Stimulated activated naive B cell treated with anti-CD40 and anti-IgM and Interleukin-4, amounts not matched to agents 10 μg/mL and 1 μg/mL and 100 μg/mL, for 72 hours (primary cell): ENCODE measurements at places on chromosomes 12 and 14.

DNA sequence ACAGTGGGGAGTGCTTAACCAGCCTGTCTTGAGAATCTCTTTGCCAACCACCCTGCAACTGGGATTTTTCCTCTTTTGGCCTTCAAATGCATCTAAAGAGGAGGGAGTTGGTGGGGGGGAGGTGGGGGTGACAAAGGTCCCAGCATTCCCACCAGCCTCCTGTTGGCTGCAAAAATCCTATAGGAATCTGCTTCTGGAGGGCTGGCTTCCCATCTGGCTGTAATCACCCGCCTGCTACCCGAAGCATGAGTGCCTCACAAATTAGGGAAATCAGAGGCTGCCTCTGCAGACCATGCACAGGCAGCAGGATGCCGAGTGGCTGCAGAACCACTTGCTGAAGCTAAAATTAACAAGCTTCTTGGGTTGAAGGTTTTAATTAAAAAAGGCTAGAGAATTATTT, 73.9 kb upstream of the WSCD2 start:
- DNase-seq = no peak

GRCh38 chr12:52920937-52921336, 16.1 kb upstream of the KRT8 start:
- DNase-seq = no peak

GRCh38 chr14:61561657-61562276, 133.5 kb upstream of the HIF1A start:
- no peak for DNase-seq

GRCh38 chr12:125208942-125209341, 143.7 kb downstream of the AACS start:
- DNase-seq = no peak

GRCh38 chr14:79044894-79045624, 874.9 kb downstream of the NRXN3 start:
- no peak for DNase-seq

GRCh38 chr12:20588042-20588441, 107.1 kb upstream of the SLCO1C1 start:
- no peak for DNase-seq

DNA sequence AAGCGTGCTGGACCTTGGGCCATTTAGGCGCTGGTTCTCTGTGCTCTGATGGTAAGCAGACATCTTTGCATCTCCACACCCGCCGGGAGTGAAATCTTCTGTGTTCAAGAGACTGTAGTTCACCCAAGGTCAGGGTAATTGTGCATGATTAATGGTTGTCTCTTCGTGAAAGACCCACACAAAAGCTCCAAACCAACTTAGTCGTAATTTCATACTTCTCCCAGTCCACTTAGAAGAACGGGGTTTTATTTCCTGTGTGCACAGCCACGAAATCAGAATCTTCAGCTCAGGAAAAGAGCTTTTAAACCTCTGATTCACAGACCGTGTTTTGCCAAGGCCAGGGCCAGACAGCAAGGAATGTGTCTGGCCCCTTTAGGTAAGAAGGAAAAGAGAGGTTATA, 640.9 kb downstream of the MED13L start:
- no peak for DNase-seq

DNA sequence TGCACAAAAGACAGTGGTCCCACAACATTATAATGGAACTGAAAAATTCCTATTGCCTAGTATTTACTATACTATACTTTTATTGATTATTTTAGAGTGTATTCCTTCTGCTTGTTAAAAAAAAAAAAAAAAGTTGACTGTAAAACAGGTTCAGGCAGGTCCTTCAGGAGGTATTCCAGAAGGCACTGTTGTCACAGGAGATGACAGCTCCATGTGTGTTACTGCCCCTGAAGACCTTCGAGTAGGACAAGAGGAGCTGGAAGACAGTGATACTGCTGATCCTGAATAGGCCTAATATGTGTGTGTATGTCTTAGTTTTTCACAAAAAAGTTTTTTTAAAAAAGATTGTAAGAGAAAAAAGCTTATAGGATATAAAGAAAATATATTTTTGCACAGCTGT, 12.3 kb downstream of the UBE2N start:
- no peak for DNase-seq

DNA sequence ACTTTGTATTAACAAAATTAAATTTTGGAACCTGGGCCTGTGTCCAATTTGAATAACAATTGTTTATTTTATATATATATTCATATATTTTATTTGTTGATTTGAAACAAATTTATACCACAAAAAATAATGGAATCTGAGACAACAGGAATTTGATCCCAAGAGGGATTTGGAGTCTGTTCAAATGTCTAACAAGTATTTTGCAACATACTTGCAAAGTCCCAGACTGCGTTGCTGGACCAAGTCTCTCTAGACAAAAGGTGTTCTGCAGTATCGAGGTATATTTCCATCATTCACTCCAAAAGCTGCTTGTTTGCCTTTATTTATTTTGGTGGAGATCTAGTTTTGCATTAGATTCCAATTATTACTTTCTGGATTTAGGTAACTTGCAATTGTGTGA, 68.7 kb upstream of the PTPRR start:
- DNase-seq = no peak

GRCh38 chr12:100442403-100442802, 31.3 kb upstream of the NR1H4 start:
- DNase-seq = no peak

DNA sequence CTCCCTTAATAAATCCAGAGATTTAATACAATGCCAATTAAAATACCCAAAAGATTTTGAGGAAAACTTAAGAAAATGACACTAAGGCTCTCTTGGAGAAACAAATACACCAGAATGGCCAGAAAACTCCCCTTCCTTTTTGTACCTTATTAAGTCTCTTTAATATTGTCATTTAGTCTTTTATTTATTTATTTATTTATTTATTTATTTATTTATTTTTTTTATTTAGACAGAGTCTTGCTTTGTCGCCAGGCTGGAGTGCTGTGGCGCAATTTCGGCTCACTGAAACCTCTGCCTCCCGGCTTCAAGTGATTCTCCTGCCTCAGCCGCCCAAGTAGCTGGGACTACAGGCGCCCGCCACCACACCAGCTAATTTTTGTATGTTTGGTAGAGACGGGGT, 210.6 kb downstream of the DACT1 start:
- DNase-seq = no peak

DNA sequence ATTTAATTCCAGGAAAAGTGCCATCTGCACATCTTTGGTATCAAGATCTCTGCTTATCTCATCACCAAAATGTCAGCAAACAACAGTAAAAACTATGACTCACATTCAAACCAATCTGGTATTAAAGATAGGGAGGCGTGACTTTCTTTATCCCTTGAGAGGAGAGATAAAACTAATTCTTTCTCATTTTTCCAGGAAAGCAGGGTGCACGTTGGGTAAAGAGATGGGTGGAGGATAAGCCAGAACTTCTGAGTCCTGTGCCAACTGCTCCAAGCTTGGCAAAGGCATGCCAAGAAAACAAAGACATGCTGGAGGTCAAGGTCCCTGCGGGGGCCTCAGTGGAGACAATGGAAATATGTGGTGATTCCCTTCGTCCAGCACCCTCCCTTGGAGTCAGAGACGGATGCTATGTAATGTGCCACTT, 225.8 kb upstream of the PLXNC1 start:
- DNase-seq = no peak

DNA sequence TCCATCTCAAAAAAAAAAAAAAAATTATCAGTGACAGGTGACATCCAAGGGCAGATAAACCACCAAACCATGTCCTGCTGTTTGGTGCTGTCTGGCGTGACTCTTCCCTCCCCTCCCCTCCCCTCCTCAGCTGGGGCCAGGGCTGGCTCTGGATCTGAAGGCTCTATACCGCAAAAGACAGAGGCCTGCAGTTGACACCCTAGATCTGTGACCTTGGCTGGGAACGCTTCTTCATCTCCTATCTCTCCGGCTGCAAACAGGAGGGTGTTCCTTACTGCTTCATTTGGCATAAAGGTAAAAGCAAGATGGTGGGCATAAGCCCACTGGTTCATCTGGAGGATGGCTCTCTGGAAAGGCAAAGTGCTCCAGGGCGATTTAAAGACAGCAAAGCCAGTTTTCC, 126.8 kb upstream of the PRMT8 start:
- DNase-seq = no peak

DNA sequence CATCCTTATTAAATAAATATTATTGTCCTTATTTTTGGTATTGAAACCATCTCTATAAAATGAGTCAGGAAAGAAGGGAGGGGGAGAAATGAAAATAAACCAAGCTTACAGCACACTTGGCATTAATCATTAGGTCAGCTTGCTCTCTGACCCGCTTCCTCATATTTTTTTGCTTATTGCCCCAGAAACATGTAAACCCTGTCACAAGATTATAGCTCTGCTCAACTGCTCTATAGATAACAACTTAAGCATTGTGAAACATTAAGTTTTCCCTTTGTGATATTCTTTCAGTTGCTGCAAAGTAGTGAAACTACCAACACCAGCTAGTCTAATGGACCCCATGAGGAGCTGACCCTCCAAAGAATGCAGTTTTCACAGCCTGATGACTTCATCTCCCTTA, 819.5 kb downstream of the SLC16A7 start:
- DNase-seq = no peak

- DNase-seq = peak; percentile 27
Measured at GRCh38 chr12:1797011-1797901, 23.1 kb upstream of the LRTM2 start.

- DNase-seq = no peak
Measured at GRCh38 chr14:22497671-22498093, 91.3 kb downstream of the DAD1 start.

GRCh38 chr14:101496776-101497683, 64.3 kb upstream of the DIO3 start:
- DNase-seq = no peak

- DNase-seq = no peak
Measured at GRCh38 chr14:72800848-72801370, 93.0 kb downstream of the DPF3 start.

GRCh38 chr12:56321027-56321426, 5.2 kb upstream of the CNPY2 start:
- no peak for DNase-seq

DNA sequence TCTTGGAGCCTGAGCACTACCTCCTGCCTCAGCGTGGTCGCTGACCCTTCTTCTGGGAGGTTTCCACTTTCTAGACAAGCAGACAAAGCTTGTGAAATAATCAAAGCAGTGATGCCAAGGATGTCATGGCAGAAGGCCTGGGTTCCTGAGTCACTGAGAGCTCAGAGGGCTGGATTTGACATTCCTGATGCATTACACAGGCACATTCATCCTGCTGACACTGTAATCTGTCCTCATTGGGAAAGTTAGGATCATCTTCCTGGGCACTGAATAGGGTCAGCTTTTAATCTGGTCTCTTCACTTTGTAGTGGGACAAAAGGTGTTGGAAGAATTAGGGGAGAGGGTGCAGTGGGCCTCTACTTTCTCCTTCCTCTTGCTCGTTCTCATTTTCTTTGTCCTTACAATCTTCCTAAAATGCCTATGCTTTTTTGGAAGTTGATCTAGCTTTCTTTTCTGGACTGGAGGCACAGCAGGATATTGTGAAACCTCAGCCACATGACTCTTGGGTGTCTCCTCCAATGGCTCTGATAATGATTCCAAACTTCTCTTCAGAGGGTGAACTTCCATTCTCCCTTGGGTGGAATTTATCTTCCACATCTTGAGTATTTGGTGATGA, 29.6 kb downstream of the EEA1 start:
- DNase-seq = no peak

- no peak for DNase-seq
Measured at GRCh38 chr12:3453206-3453989, 37.6 kb upstream of the PRMT8 start.

DNA sequence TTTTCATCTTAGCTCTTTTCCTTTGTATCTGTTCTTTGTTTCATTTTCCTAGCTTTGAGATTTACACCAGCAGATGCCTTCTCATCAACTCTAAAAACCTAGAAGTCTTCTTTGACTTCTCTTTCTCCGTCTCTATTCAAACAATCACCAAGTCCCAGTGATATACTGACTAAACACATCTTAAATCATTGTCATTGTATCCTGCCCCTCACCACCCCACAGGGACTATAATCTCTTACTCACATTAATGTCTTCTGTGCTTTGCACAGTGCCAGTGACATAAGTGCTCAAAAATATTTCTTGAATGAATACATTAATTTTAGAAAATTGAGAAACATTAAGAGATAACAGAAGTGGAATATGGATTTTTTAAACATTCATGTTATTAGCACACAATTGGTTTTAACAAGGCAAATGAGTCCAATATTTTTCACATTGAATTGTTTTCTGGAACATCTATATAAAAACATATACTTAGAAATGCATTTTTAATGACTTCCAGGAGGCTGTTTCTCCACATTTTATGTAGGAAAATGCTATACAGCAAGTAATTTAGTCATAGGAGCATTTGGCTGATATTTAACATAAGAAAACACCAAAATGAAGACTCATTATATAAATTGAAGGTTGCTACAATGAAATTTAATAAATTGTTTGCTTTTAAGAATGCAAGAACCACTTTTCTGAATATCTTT, 472.8 kb upstream of the PRICKLE1 start:
- DNase-seq = no peak

DNA sequence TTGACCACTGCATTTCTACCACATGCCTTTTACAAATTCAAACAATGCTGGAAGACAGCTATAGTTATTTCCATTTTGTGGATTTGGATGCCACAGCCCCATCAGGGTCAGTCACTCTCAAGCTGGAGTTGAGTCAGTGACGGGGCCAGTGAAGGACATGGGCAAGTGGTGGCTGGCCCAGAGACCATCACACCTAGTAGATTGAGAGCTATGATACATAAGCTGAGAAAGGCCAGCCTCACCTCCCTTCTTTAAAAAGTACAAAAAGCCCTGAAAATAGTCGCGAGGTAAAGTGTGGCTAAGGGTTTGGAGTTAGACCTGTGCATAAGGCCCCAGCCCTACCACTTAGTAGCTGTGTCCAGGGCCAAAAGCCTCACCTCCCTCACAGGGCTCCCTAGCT, 4.1 kb downstream of the KCTD10 start:
- no peak for DNase-seq

GRCh38 chr12:92147491-92147890, 1.8 kb upstream of the BTG1 start:
- no peak for DNase-seq

- DNase-seq = no peak
Measured at GRCh38 chr12:74641694-74642093, 104.1 kb downstream of the ATXN7L3B start.

- peak; percentile 12 for DNase-seq
Measured at GRCh38 chr14:50560931-50561285, 963 bp downstream of the ATL1 start.

DNA sequence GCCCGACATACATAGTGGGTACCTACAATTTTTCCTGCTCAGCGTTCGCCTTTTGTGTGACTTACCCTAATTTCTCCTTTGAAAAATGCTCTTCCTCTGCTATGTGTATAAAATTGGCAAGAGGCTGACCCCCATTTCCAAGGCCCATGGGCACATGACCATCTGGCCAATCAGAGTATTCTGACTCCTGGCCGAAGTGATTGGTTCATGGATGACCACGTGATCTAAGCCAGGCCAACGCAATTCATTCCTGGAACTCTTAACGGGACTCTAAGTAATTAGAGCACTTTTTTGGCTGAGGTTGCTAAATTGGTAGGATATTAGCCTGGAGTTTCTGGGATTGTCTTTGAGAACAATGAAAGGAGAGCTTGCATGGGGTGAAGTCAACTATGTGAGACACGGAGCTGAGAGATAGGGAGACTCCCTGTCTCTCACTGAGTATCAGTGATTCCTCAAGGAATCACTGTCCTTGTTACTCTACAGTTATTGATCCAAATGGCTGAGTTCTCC, 110.1 kb upstream of the TBX3 start:
- DNase-seq = no peak

- DNase-seq = no peak
Measured at GRCh38 chr14:35297706-35298105, 5.5 kb downstream of the PSMA6 start.

- DNase-seq = no peak
Measured at GRCh38 chr12:68411371-68411770, 79.2 kb upstream of the MDM1 start.
